Coronary artery (tissue), 2 donors: ENCODE measurements at places on chromosomes 2 and 18.

- DNase-seq, result no peak
These were observed 52.3 kb downstream of the KLF7 start for GRCh38 chr2:207113414-207113813.

DNA sequence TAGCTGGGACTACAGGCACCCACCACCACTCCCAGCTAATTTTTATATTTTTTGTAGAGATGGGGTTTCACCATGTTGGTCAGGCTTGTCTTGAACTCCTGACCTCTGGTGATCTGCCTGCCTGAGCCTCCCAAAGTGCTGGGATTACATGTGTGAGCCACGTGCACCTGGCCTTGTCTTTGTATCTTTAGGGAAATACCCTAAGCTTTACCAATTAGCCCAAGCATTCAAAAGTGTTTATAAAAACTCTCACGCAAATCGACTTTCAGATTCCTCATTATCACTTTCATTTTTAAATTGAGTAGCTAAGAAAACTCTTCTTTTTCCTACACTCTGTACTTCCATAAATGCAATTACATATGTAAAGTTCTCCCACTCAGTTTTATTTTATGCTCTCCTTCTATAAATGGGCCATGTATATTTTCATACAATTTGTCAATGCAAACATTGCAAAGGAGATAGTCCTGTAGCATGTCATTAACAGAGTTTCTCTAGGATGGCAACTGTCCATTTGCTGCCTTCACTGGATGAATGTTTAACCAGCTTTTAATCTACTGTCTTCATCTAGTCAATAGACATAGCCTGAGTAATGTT is 326.2 kb upstream of the LRATD1 start:
- no peak for DNase-seq

GRCh38 chr2:9695941-9696340 is 65.1 kb upstream of the YWHAQ start:
- DNase-seq, result no peak

DNA sequence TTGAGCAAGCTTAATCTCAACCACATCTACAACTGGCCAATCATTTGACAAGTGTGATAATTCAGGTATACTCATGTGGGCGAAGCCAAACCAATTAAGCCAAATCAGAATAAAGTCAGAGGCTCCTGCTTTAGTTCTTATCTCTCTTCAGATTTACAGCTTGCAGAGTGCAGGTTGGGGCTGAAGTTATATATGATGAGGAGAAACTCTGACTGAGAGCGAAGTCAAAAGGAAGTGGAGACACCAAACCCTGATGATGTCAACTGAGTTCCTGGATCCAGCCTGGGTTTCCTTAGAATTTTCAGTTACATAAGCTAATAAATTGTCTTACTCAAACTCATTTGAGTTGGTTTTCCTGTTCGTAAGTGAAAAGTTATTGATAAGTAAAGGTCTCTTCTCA is 73.9 kb downstream of the ASXL2 start:
- DNase-seq, result no peak

DNA sequence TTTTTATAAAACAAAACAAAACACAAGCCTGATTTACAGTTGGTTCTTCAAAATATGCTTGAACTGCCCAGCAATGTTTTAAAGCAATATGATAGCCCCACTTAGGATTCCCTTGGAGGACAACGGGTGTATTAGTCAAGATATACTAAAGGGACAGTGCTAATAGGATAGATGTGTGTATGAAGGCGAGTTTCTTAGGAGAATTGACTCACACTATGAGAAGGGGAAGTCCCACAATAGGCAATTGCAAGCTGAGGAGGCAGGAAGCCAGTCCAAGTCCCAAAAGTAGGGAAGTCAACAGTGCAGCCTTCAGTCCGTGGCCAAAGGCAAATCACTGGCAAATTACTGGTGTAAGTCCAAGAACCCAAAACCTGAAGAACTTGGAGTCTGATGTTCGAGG is 167.9 kb downstream of the CBLN2 start:
- no peak for DNase-seq

DNA sequence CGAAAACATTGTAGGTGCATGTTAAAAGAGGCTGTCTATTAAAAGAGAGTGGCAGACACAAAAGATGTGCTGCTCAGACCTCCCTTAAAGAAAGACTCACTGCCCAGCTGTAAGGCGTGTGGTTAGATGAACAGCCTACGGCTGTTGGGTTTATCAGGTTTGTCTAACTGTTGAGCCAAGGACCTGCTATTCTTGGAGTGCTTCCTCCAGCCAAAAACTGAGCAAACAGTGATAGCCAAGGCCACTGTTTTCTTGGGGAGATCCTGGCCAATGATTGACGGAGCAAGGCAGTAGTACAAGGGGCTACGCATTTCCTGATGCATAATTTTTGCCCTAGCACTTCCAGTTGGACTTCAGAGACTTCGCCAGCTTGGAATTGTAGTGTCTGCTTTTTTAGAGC is 1.4 kb upstream of the RAB3GAP1 start:
- DNase-seq, result no peak

DNA sequence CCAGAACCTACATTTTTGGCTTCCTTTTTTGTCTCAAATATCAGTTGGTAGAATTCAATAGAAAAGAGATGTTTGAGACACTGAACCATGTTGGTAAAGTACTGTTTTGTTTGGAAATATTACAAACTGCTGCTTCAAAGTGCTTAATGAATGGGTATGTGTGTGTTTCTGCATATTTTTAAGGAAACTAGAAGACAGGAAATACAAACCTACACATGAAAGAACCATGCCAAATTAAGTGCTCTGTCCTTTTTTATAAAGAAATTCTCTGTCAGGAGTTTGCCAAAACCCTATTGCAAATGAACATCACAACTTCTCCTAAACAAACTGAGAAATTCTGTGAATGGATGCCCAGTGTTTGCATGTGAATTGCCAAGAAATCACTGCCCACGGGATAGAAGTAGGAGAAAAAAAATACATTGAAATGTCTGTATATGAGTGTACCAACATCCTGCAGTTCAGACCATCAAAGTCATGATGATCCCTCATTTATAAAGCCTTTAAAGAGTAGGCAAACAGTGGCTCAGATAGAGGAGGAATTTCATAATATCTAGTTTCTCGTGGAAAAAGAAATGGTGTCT is 69.6 kb upstream of the RND3 start:
- no peak for DNase-seq

GRCh38 chr2:7436096-7436906 is 519.1 kb downstream of the RNF144A start:
- DNase-seq, result no peak

- no peak for DNase-seq
These were observed 96.1 kb upstream of the PIK3C3 start for GRCh38 chr18:41858761-41859555.

DNA sequence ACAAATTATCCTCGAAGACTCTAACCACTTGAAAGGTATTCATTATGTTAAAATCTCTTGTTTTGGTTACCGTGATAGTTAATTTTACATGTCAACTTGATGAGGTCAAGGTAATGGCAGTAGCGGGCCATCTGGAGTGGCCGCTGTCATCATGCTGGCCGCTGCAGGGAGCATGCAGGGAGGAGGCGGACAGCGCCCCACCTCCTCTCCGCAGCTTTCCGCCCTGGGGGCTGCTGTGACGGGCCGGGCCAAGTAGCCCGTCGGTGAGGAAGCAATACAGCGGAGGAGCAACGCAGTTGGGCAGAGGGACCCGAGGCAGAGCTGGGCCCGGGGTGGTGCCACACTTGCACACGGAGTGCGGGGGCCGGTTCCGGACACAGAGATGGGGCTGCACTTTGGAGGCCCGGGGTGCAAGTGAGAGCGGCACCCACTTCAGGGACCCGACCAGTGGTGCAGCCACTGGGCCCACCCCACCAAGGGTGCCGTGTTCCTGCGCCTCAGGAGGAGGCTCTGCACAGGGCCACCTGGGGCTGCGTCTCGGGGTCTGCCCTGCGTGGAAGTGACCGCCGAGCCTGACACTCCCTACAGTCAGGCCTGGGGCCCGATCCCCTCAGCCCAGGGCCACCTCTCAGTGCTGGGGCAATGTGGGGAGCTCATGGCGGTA is 452.4 kb downstream of the LRATD1 start:
- DNase-seq, result no peak

DNA sequence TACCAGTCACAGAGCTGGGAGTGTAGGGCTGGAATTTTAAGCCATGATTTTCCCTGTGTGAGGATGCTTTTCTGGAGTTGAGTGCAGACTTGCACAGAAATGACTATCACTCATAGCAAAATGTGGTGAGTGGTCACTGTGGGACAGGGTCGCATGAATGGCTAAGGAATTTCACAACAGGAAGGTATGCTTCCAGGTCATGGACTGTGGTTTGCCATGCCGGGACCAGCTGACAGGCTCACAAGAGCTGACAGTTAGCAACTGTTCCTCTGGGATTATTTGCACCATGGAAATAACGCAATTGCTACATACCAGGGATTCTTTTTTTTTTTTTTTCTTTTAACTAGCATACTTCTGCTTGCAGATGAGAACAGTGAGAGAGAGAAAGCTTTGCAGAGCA is 3.8 kb upstream of the UXS1 start:
- DNase-seq, result peak; percentile 80

DNA sequence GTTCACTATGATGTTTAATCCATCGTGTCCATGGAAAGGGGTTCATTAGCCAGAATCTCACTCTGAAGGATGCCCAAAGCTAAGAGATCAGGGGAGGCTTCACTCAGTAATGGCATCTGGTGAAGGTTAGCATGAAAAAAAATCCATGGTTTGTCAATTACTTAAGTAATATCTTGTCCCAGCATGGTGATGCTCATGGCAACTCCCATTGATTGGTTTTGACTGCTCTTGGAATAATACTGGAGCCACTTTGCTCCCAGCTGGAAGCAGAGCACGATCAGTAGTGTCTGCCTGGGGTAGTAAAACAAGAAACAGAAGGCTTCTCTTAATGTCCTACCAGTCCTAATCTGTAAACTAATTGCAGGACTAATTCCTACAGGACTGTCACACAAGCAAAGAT is 799.4 kb downstream of the CNTNAP5 start:
- DNase-seq, result no peak

DNA sequence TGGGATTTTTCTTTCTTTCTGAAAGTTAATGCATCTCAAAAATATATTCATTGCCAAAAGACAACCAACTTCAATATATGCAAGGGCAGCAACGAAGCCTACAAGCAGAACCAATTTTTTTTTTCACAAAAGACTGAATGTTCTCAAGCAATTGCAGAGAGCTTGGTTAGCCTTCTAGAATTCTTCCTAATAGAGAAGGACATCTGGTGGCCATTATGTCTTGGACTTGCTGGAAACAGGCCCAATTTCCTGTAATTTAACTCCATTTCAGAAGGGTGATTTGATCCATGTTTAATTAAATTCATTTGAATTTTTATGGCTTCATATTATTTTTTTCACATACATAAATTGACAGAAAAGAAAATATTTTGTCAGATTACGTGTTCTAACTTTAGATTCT is 208.0 kb downstream of the TPGS2 start:
- DNase-seq, result no peak

DNA sequence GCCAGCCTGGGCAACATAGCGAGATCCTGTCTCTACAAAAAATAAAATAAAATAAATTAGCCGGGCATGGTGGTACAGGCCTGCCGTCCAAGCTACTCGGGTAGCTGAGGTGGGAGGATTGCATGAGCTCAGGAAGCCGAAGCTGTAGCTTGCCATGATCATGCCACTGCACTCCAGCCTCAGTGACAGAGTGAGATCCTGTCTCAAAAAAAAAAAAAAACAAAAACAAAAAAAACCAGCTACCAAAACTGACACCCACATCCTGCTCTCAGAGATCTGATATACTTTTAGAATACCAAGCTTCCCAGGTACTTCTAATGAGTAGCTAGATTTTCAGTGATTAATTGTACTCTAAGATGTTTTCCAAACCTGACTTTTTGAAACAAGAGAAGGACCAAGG is 74.0 kb downstream of the TTC27 start:
- no peak for DNase-seq

DNA sequence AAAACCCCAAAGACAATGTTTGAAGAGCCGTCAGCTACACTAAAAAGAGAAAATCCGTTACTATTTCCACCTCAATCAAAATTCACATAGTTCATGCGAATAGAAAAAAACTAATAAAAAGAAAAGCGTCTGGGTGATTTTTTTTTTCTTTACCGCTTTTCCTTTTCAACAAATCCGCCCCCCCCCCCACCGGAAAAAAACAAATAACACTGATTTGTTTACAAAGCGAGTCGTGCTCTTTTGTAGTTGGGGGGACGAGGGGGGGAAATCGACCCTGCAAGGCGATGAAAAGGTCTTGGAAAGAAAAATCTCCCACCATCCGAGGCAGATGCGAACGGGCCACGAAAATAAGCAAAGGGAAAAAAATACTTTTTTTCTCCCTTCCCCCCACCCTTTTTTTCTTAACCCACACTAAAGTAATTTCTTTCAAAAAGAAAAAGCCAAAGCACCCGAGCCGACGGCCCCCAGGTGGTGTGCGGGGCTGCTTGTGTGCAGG is 638 bp downstream of the ZNF521 start:
- DNase-seq, result no peak

DNA sequence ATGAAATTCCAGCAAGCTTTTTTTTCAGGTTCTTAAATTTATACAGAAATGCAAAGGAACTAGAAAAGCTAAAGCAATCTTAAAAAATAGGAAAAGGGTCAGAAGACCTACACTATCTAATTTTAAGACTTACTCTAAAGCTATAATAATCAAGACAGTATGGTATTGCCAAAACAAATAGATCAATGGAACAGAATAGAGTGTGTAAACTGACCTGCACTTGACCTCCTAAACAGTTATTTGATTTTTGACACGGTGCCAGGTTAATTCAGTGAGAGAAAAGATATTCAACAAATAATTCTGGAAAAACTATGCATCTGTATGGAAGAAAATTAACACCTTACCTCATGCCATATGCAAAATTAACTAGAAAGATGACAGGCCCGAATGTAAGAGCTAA is 73.6 kb downstream of the OLA1 start:
- no peak for DNase-seq

DNA sequence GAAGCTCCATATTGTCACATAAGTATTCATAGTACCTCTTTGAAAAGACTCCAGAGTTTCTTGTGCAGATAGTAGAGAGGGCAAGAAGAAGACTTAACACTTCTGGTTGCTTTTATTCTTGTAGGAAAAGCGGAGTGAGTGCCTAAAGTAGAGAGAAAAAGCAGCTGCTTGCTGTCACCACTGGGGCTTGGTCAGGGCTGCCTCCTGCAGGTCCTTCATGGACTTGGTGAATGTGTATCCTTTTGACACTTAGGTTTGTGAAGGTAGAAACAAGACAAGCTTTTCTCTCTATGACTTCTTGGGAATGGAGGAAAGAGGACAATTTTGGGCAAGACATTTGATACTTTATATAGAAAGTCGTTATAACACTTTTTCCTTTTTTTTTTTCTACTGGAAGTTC is 312.8 kb upstream of the FANCL start:
- DNase-seq, result no peak

DNA sequence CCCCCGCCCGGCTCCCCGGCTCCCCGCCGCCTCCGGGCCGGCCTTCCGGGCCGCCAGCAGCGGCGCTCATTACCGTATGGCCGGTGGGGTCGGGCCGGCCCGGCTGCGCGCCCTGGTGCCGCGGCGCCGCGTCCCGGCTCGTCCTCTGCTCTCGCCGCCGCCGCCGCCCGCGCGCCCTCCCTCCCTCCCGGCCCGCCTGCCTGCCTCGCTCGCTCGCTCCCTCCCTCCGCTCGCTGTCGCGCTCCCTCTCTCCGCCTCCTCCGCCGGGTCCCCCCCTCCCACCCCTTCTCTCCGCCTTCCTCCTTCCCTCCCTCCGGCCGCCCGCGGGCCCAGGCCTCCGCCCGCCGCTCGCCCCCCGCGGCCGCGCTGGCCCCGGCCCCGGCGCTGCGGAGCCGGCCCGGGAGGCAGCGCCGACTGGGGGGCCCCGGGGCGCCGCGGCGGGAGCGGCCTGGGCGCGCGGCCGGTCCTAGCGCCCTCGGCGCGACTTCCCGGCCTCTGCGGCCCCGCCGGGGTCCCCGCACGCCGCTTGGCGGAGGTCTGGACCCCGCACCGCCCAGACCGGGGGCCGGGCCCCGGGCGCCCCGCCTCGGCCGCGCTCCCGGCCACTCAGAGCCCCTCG is at the start of gene DNMT3A:
TSS of gene DNMT3A (minus strand) at position 173 of the 619 bp plus-strand sequence. CDS start 27,941 bp downstream, outside the sequence.
- DNase-seq, result no peak
